ENCODE measurements at places on chromosomes 11 and 22.

GRCh38 chr11:67098799-67099429 lies 20.1 kb upstream of the KDM2A start:
- DNase-seq = no peak

GRCh38 chr11:132078264-132079076 lies 708.1 kb downstream of the NTM start:
- DNase-seq = no peak

GRCh38 chr22:30390974-30391691 lies 3.9 kb upstream of the RNF215 start:
- peak; percentile 73 for DNase-seq

- DNase-seq = no peak
Measured at GRCh38 chr11:120316880-120317688, 8.0 kb upstream of the TLCD5 start.

All from activated T-cell treated with anti-CD3 and anti-CD28 coated beads for 24 hours (primary cell).